ENCODE measurements at places on chromosomes 7 and 10.

- no peak for DNase-seq
Measured at GRCh38 chr10:74610299-74610698, 216.1 kb upstream of the KAT6B start.

GRCh38 chr7:137951700-137952425, 50.0 kb downstream of the CREB3L2 start:
- DNase-seq, result no peak

DNA sequence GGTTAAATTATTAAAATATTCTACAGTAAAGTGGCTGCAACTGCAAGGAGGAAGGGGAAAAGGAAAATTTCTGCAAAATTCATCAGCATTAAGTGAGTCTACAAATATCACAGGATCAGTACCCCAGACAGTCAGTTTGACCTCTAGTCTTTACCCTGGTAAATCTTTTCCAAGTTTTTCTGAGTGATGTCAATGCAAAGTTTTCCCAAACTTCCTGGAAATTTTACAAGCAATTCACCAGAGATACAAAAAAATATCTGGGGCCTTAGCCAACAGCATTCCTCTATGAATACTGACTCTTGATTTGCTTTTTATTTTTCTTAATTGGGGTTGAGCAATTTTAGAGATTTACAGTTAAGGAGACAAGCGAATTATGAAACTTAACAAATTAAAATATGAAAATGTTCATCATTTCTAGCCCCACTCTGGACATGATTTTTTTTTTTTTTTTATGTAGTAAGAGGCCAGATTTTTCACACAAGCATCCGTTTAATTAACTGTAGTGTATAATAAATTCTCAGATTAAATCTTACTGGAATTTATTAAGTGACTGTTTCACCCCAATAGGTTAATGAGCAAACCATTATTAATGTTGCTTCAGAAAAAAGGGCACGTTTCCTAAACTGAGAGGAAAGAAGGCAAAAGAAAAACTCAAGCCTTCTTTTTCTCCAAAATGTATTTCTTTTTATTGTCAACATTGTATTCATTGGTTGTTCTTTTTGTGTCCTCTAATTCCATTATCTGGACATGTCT, 539.5 kb upstream of the FZD8 start:
- no peak for DNase-seq

- no peak for DNase-seq
Measured at GRCh38 chr7:44162785-44163395, 21.8 kb upstream of the MYL7 start.

DNA sequence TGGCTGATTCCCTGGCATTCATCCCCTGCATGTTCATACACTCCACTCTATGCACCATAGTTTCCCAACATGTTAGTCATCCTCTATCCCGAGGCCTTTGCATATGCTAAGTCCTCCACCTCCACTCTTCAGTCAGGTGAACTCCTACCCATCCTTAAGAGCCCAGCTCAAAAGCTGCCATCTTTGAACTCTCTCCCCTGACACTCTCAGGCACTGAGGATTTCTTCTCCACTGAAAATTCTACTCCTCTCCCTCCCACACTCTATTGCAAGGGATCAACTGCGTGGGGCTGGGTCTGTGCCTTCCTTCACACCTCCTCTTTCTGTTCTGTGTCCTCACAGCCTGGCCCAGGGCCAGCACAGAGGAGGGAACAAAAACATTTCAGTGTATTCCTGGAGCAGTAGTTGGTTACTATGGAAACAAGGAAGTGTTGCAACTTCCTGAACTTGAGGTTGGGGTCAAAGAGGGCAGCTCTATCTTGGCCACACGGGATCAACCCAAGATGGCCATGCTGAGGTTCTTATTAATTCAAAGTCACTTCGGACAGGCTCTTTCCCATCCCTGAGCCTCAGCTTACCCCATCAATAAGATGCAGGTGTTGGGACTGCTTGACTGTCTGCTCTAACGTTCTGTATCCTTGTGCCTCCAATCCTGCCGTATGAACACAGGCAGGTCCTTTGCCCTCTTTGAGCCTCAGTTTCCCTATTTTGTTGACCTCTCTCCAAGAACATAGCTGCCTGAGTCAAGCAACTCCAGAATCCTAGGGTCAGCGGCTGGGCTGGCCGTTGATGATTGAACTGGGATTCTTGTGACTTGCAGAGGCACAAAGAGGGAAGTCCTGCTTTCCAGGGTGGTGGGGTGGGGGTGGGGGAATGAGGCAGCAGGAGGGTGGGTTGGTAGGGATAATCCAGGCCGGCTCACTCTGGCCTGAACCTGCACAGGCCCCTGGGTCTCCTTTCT, 15.5 kb downstream of the ZMIZ1 start:
- DNase-seq, result peak; percentile 16

DNA sequence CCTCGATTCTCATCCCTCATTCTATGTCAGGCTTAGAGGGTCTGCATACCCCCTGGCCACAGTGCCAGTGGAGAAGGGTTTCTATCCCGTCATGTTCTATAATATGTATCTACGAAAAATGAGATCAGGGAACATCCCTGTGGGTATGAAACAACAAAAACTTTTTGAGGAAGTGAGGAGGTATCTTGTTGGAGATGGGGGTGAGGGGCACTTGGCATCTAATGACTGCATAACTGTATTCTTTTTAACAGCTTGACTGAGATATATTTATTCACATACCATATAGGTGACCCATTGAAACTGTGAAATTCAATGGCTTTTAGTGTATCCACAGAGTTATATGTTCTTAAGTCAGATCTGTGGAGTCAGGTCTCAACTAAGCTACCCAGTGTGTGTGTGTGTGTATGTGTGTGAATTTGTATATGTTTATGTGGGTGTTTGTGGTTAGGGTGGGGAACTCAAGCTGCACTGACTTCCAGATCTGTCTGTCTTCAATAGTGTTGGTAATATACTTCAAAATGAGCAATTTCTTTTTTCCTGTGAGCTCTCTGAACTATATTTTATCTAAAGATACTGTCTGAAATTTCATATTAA, 528.9 kb downstream of the CNTNAP2 start:
- DNase-seq, result no peak

DNA sequence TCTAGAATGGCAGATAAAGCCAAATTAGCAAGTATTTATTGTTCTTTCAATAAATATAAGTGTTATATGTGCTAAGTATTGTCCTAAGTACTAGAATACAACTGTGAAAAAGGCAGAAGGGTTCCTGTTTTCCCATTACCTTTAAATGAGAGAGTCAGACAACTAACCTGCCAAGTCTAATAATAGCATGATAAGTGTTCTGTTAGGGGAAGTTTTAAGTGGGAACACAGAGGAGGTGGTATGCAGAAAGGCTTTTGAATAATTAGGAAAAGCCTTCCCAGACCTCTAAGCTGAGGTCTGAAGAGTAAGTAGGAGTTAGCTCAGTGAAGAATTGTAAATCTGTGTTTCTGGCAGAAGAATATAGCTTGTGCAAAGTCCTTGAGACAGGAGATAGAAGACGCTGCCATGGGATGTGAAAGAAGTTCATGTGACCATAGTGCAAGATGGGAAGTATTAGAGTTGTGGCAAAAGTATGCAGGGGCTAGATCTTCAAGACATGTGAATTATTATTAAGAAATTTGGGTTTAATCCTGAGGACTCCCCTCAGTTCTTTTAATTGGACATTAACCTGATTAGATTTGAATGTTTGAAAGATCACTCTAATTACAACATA, 12.5 kb downstream of the SHOC2 start:
- DNase-seq, result no peak

DNA sequence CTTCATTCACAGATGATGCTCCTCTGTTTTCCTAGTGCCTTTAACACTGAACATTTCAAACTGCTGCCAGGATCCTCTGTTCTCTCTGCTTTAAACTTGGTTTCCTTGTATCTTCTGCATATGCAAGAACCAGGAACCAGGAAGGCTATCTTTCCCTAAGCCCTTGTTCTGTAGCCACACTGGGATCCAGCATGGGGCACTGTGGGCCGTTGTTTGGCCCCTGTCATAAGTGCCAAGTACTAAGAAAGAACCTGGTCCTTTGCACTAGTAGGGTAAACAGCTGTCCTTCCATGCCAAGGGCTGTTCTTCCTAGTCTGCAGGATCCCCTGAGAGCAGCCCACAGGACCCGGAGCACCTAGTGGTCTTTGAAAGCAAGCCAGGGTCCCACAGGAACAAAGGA, 49.0 kb upstream of the TRIM8 start:
- DNase-seq, result no peak

- peak; percentile 42 for DNase-seq
Measured at GRCh38 chr7:94908323-94909178, 1.2 kb downstream of the PPP1R9A start.

DNA sequence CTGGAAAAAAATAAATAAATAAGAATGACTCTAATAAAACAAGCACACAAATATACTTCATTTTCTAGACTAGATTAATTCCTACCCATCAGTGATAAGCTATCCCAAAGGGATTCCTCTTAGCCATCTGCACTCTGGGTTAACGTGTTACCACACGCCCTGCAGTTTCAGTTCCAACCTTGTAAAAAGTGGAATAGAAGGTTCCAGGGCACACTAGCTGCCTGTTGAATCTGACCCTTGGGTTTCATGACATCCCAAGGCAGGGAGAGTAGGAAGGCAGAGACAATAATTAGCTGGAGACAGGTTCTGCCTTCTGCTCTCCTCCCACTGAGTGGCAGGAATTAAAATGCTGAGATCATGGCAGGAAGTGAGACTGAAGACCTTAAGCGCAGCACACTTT, 33.5 kb downstream of the SLC37A3 start:
- DNase-seq, result no peak

GRCh38 chr10:129110780-129111179, 356.3 kb upstream of the MGMT start:
- DNase-seq, result no peak

- DNase-seq, result no peak
Measured at GRCh38 chr7:143279186-143280098, 5.3 kb upstream of the TMEM139 start.

DNA sequence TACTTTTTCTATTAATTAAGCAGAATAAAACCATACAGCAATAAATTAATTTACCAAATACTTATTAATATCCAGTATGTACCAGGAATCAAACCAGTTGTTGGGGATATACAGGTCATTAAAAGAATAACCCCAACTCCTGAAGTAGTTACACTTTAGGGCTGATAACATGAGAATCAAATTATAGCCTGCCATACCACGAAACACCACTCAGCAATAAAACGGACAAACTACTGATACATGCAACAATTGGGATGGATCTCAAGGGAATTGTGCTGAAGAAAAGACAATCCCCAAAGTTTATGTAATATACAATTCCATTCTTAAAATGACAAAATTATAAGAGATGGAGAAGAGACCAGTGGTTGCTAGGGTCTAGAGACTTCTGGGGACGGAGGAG, 22.7 kb downstream of the MCMBP start:
- DNase-seq, result no peak

DNA sequence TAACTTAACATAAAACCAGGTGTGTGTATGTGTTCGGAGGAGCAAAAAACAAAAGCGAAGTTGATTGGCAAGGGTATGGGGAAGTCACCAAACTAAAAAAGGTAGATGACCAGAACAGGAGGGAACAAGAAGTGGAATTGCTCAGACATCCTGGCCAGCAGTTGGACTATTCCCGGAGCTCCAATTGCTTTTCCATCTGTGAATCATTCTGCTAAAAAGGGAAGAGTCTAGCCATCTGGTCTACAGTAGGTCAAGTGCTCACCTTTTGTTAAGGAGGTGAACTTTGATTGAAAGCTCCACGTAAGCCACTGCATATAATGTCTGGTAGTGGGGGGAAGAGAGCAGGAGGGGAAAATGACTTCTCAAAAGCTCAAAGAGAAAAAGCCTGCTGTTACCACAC, 50.0 kb upstream of the BET1 start:
- DNase-seq, result no peak

DNA sequence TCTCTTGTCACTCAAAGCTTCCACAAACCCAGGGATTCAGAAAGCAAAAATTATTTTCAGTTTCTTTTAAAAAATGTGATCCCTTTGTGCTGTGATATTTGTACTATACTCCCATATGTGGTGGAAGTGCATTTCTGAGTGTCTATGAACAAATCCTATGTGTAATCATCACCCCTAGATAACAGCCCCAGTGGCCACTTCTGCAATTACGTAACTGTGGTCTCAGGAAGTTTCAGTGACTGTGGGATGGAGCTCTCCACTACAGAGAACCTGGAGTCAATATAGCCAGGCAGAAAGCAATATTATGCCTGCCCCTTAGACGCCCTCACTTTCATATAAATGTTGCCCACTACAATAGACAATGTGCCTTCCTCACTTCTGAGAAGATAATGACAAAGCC, 1101.7 kb upstream of the GHITM start:
- no peak for DNase-seq

GRCh38 chr10:129846991-129847391, 117.1 kb downstream of the EBF3 start:
- DNase-seq, result no peak

- DNase-seq, result no peak
Measured at GRCh38 chr10:51716981-51717380, 17.6 kb upstream of the CSTF2T start.

GRCh38 chr10:94997741-94998174, 59.3 kb downstream of the CYP2C9 start:
- DNase-seq, result no peak

DNA sequence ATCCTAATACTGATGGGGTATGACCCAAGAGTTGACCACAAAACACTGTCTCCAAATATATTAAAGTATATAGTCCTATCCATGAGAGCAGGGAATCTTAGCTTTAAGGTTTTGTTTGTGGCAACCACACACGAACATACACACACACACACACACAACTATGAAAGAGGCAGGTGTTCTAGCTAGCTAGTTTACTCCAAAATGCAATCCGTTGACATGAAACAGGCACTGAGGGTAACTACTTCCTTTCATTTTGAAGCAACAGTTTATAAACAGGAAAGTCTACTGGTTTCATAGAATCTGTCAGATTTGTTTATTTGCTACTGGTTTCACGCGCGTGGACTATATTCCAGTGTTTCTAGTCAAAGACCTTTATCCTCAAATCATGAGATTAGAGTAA, 14.8 kb downstream of the HTR5A start:
- DNase-seq, result no peak

GRCh38 chr7:127683776-127684681, 32.0 kb downstream of the SND1 start:
- DNase-seq, result no peak

GRCh38 chr10:21497177-21497807, 28.2 kb downstream of the SKIDA1 start:
- peak; percentile 76 for DNase-seq

- no peak for DNase-seq
Measured at GRCh38 chr7:16357921-16358320, 63.4 kb downstream of the CRPPA start.

- DNase-seq, result no peak
Measured at GRCh38 chr10:31683682-31684081, 244.9 kb downstream of the ARHGAP12 start.

GRCh38 chr7:17275749-17276671, 22.4 kb upstream of the AHR start:
- DNase-seq, result no peak

GRCh38 chr10:97332591-97333350, 1.8 kb downstream of the FRAT2 start:
- DNase-seq, result peak; percentile 48

GRCh38 chr10:71257319-71257997, 45.1 kb downstream of the UNC5B start:
- no peak for DNase-seq

GRCh38 chr10:127578259-127578960, 29.3 kb downstream of the NPS start:
- no peak for DNase-seq

All from HEK293T (cell line).